ENCODE measurements at places on chromosomes 2 and 18.

DNA sequence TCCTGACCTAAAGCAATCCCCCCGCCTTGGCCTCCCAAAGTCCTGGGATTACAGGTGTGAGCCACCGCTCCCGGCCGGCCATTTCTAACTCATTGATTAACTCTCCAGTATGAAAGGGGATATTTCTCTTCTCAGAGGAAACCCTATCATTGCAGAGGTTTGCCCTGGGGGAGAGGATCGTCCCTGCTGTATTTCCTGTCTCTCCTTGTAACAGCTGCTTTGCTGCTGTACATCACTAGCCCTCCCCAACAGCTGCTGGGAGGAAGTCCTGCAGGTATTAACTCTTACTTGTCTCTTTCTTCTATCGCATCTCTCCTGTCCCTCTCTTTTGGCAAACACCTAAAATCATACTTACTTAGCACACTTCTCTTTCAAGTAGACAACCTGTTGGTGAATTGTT, 219.0 kb upstream of the DSEL start:
- peak; percentile 1 for DNase-seq

DNA sequence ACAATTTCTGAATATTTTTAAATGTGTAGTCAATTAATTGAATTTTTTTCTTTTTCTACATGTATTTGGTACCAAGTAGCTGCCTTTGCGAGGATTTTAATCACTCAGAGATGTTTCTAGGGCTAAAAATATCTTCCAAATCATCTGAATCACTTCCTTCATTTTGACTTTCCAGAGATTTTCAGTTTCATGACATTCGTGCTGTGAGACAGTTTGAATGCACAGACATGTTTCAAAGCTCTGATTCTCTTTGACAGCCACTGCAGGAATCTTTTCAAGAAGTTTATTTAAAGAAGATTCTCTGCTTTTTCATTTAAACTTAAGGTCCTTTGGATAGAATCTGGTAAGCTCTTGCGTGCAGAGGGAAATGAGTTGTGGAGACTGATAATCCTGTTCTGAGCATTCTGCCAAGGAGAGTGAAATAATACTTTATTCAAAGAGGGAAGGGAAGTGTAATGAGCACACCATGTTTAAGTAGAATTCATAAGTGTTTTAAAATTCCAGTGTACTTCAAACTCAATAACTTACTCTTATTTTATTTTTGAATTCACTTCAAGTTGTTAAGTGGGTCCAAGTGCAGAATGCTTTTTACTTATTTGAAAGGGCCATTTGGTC, 9.7 kb downstream of the CYBRD1 start:
- no peak for DNase-seq

- DNase-seq: peak; percentile 11
Observed at GRCh38 chr2:216283038-216283900, 89.0 kb downstream of the MARCHF4 start.

- no peak for DNase-seq
Observed at GRCh38 chr2:118903551-118904479, 38.2 kb upstream of the MARCO start.

GRCh38 chr18:72542342-72542741, 1.8 kb downstream of the CBLN2 start:
- DNase-seq: peak; percentile 67

GRCh38 chr2:20501974-20502373, 55.1 kb downstream of the RHOB start:
- DNase-seq: no peak

DNA sequence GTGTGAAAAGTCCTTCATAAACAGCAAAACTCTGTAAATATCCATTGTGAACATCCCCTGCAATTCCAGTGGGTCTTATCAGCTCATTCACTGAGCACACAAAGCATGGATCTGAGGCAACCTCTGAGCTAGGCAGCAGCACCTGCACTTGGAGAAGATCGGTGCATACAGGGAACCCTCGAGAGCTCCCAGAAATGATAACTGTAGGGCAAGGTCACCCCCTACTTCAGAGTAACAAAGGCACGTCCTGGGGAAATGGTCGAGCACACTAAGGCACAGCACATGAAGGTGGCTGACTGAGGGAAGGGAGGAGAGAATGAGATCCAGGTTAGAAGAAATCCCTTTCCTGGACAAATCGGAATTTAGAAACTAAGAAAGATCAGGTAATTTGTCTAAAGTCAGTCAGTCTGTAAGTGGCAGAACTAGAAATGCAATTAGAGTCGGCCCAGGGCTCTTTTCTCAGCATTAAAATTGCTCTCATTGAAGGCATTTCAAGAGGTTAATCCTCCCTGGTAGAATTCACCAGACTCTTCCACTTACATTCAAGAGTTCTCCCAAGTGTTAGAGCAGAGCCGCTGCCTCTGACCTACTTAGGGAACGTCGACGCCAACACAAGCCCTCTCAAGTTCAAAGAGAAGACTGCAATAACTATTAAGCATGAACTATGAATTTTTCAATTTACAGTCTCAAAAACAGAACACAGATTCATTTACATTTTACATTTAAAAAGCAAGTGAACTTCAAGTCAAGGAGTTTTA, 45.9 kb downstream of the PXDN start:
- no peak for DNase-seq

DNA sequence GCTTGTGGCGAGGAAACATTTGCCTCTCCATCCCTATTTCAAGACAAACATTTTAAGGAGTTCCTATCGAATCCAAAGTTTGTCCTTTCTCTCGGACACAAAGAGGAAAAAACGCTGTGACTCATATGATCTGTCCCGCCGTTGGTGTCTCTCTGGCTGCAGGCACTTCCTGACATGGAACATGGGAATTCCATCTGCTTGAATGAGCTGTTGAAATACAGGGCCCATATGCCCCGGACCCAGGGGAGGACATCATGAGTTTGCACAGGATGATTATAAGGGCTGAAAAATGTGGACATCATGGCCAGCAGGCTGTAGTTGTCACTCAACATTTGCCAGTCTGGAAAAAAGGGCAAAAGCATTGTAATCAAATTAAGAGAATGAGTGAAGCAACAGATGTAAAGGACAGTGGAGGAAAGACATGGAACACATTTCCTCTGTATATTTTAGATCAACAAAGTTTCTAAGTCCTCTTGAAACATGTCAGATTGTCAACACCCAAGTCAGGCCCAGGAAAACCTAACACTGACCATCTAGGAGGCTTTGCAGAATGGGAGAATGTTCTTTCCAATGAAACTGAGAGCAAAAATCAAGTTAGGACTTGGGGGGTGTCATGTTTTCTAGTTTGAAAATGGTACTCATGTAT, 103.2 kb upstream of the SMIM21 start:
- no peak for DNase-seq

GRCh38 chr2:199744724-199745123, 106.3 kb downstream of the FTCDNL1 start:
- no peak for DNase-seq

- no peak for DNase-seq
Observed at GRCh38 chr18:23399067-23399466, 54.0 kb upstream of the RIOK3 start.

- no peak for DNase-seq
Observed at GRCh38 chr2:107086497-107086896, 200.5 kb upstream of the ST6GAL2 start.

- no peak for DNase-seq
Observed at GRCh38 chr2:119415630-119416029, 16.0 kb upstream of the TMEM37 start.

DNA sequence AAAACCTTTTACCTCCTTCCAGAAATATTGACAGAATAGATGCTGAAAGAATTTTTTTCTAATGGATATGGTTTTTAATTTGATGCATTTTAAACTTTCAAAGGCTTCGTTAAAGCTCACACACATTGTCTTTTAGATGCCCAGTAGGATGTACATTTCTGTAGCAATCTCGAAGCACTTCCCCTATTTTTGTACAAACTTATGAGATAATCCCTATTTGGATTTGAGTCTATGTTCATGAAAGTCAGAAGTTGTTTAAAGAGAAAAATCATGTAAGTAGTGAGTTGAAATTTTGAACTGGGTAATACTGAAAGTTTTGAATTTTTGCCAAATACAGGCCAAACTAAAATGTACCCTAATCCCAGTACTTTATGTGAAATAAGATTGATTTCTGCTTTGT, 38.1 kb upstream of the MMADHC start:
- DNase-seq: no peak

DNA sequence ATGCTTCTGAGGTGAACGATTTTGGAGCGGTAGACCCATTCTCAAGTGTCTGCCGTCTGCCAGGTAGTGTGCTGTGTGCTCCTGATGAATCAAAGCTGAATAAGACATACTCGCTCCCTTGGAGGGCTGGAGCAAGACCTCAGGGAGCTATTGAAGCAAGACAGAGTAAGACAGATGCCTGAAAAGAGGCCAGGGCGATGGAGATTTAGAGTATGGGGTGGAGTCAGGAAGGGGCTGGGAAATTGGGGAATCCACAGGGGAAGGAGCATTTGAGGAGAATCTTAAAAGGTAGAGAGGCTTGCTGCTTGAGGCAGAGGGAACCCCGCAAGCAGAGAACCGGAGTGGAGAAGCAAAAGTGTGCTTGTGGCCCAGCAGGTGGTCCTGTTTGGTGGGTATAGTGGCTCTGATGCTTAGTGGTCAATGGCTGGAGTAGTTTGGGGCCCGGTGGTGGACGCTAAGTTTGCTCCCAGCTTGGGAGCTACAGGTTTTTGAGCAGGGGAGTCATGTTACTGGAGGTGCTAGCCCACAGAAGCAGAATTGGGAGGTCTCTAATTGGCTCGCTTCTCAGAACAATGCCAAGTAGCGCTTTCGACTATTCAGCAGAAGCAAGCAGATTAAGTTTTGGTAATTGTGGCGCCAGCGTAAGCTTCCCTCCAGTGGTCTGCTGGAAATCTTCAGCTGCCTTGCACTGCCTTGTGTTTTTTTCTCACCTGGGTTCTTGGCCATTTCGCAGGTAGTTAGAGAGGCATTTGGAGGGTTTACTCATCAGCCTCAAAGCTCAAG, 2.0 kb downstream of the CNNM4 start:
- no peak for DNase-seq

- peak; percentile 24 for DNase-seq
Observed at GRCh38 chr18:75376004-75376403, 51.5 kb downstream of the SMIM21 start.

DNA sequence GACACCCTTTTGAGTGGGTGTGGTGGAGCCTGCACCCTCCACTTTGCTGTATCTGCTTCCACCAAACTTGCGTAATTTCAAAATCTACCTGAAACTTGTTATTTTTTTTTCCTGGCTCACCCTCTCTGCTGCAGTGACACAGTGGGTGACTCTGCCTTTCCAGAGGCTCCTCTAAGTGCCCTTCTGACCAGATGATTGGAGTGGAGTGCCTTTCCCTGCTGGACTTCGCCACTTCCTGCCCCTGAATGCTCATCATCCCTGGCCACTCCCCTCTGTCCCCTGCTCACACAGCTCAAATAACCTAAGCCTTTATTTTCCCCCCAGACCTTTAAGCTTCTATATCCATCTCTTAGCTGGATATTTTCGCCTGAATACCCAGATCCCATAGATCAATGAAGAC, 777.5 kb upstream of the ID2 start:
- no peak for DNase-seq

DNA sequence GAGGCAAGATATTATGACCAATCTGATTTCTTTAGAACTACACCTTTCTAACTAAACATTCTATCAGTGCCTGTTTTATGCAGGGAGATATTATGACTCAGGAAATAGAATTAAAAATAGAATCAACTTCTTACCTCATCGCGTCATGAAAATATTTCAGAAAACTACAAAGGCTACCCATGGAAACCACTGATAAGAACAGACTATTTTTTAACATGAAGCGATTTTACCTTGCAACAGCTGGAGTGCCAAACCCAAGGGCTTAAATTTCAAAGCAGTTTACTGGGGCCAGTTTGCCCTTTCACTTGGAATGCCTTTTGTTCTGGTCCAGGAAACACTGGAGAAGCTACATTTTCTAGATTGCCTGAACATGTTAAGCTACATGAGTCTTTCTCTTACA, 304.8 kb upstream of the CCDC68 start:
- DNase-seq: no peak

- no peak for DNase-seq
Observed at GRCh38 chr18:34583895-34584294, 126.2 kb upstream of the DTNA start.

- DNase-seq: no peak
Observed at GRCh38 chr2:120510751-120511395, 164.9 kb downstream of the INHBB start.

DNA sequence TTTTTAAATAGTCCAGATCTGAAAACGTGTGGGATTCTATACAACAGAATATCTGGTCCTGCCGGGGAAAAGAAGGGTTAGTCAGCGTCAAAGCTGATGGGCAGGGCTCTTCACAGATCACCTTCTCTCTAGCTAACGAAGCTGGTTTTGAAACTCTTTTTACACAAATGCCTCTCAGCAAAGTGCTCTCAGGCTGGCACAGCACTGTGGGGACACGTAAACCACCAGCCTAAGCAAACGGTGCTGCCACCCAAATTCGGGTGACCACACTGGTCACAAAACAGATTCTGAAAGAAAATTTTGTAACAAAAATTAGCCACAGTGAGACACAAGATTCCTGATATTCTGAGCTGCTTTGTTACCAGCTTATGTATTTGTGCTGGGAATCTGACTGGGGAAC, 53.1 kb upstream of the ARL5A start:
- no peak for DNase-seq

DNA sequence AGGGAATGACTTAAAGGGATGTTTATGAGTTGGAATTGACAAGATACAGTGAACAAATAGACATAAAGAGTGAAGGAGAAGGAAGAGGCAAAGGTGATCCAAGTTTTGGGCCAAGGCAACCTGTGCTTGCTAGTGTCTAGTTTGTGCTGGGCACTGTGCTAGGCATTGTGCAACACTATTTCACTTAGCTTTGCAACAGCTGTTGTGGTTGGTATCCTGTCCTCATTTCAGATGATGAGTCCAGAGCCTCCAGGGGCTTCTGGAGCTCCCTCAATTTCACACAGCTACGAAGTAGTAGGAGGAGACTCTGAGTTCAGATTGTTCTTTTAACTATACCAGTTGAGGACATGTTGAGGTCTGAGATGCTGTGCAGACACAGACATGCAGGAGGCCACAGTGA, 18.1 kb upstream of the LOXHD1 start:
- no peak for DNase-seq

DNA sequence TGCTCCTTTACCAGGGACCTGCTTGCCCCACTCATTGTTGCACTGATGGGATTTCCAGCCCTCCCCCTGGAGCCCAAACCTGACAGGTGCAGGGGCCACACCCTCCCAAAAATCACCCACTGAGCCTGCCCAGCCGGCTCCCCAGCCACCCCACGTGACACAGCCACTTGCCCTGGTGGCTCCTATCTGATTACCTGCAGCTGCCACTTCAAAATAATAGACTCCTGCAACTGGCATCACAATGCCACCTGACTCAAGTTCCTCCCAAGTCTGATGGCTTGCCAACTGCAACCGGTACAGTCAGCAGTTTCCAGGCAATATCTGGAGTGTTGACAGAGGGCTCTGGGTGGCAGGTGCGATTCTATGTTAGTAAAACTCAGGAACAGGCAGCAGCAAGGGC, 66.2 kb downstream of the CRACDL start:
- DNase-seq: peak; percentile 99

GRCh38 chr2:72864500-72864899, 22.7 kb upstream of the SPR start:
- no peak for DNase-seq
